ENCODE measurements at places on chromosomes 16 and 17. TPM values are rescaled to one million over a fixed set of nuclear protein-coding genes. Genes with fewer than 3 reads are reported as not detected.

TBC1D3H gene
- total RNA-seq, result not detected

KAT2A gene
- 51.5 TPM for total RNA-seq

KRTAP4-4 gene
- not detected for total RNA-seq

C16orf89 gene
- not detected for total RNA-seq

ALOX15B gene
- total RNA-seq, result 0.20 TPM

PSME3IP1 gene
- 82.4 TPM for total RNA-seq

TMEM204 gene
- total RNA-seq, result not detected

CACNG1 gene
- total RNA-seq, result not detected

STAC2 gene
- total RNA-seq, result 2.9 TPM

RND2 gene
- total RNA-seq, result 0.19 TPM

IL21R gene
- not detected for total RNA-seq

RASD1 gene
- 1.6 TPM for total RNA-seq

CCDC92B gene
- total RNA-seq, result 0.15 TPM
